ENCODE measurements at places on chromosomes 6 and 20.

DNA sequence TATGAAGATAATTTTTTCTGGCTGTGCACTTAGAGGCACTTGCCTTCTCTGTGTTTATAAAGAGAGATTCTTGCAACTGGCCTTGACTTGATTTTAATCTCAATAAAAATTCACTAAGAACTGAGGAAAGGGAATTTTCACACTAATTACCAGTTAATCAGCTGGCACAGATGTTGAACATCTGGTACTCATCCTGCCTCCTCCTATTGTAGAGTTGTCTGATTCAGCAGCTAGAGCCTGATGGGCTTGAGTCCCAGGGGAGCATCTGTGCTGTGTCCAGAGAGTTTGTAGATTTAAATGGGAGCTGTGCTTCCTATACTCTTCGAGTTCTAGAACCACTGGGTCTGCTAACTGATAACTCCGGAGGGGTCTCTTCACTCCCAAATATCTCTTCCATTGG, 284.4 kb upstream of the RNF24 start:
- no peak for DNase-seq

- no peak for DNase-seq
These were observed 113.7 kb upstream of the DTNBP1 start for GRCh38 chr6:15776458-15776980.

DNA sequence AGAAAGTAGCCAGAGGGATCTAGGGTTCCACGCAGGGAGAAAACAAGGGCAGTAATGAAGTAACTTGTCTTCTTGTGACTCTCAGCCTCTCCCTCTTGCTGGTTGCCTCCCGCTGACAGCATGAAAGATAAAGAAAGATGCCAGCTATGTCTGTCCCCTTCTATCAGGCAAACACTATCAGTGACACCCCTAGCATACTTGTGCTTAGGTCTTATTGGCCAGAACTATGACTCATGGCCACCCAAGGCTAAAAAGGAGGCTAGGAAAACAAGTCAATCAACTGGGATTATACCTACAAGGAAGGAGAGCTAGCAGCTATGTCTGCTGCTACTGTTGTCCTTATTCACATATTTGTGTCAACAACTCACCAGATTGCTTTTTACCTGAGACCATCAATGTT, 206.8 kb upstream of the SOX4 start:
- no peak for DNase-seq

- no peak for DNase-seq
These were observed 169.4 kb upstream of the TAB2 start for GRCh38 chr6:149147938-149148718.

- peak; percentile 40 for DNase-seq
These were observed 37.1 kb downstream of the PPP1R16B start for GRCh38 chr20:38842558-38842981.

DNA sequence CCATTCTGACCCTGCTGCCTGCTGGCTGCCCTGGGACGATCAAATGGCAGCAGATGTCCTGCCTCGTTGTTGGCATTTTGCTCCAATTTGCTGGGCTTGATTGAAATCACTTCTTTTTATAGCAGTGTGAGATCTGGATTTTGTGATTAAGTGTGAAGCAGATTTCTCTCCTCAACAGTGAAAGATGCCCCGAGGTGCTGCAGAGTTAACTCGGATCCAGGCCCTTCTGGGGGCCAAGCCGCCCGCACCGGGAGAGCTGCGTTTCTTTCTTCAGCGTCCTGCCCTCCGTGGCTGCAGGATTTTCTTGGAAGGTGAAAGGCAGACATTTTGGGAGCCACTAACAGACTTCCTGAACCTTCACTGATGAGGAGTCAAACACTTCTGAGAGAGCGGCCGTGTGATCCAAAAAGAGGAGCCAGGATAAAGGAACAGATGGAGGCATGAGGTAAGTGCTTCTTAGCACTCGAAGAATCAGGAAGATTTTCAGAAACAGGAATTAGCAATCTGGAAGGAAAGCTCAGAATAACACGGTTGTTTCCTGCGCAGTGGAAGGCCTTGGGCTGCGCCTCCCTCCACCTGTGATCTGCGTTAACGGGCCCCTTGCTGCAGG, 139.5 kb upstream of the AFDN start:
- no peak for DNase-seq

DNA sequence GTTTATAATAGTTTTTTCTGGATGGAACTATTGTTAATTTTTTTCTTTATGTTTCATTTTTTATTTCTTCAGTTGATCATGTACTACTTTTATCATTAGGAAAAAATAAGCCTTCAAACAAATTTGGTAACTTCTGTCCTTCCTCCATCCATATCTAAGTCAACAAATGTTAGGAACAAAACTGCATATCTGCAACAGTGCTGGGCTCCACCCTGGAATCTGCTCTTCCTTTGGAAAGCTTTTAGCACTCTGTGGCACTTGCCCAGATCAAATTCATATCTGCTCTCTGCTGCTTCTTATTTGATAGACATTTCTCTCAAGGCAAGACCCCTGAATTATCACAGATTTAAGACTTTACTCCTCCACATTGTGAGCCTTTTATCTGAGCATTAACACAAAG, 24.3 kb upstream of the GPR63 start:
- DNase-seq = no peak

- peak; percentile 82 for DNase-seq
These were observed 9.3 kb upstream of the KCNK15 start for GRCh38 chr20:44736170-44737021.

DNA sequence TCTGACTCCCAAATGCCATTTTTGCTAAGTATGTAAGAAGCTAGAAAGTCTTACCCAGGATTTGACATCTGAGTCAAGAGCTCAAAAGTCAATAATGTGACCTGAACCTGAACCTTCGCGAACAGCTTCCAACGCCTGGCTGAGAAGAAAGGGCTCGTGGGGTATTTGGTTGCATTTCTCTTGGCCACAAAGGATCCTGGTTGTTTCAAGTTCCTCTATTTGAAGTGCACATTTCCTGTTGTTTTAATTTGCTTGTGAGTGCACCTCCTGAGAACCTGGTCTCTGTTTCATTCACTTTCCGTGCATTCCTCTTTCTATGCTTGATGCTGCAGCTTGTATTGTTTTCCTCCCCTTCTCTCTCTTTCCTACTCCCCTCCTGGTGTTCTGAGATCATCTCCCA, 212.5 kb downstream of the FOXA2 start:
- DNase-seq = peak; percentile 18

GRCh38 chr6:5671601-5672559, 334.8 kb downstream of the NRN1 start:
- DNase-seq = no peak

- DNase-seq = no peak
These were observed 63.3 kb downstream of the SLC16A10 start for GRCh38 chr6:111150577-111150976.

- no peak for DNase-seq
These were observed 24.0 kb downstream of the CMTR1 start for GRCh38 chr6:37456816-37457560.

GRCh38 chr6:28090917-28091586, 10.7 kb downstream of the ZNF165 start:
- DNase-seq = no peak

GRCh38 chr20:3204124-3204794, at the start of gene DDRGK1:
Gene DDRGK1 (minus strand): TSS chr20:3204682. CDS start chr20:3204627, 55 bp downstream.
- DNase-seq = peak; percentile 94

- no peak for DNase-seq
These were observed 3.0 kb upstream of the GLO1 start for GRCh38 chr6:38705924-38706323.

GRCh38 chr6:108638993-108639392, 78.3 kb downstream of the FOXO3 start:
- DNase-seq = no peak

DNA sequence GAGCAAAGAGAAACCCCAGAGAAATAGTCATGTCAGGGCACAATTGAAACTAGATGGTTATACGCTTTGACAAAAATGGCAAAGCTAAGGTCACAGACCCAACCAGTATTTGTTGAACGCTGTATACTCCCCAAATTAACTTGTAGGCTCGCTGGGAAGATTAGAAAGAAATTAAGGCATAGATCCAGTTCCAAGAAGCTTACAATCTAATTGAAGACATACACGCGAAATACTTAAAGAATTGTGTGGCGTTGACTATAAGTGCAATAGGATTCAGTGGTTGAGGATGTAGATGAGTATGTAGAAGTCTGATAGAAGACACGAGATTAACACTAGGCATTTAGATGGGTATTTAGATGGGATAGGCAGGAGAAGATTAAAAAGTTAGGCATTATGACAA, 525 bp downstream of the FAM229B start:
- DNase-seq = no peak

- DNase-seq = no peak
These were observed 5.6 kb downstream of the SLC17A5 start for GRCh38 chr6:73648166-73648565.

GRCh38 chr6:72742001-72742673, 120.3 kb downstream of the KCNQ5 start:
- DNase-seq = no peak

DNA sequence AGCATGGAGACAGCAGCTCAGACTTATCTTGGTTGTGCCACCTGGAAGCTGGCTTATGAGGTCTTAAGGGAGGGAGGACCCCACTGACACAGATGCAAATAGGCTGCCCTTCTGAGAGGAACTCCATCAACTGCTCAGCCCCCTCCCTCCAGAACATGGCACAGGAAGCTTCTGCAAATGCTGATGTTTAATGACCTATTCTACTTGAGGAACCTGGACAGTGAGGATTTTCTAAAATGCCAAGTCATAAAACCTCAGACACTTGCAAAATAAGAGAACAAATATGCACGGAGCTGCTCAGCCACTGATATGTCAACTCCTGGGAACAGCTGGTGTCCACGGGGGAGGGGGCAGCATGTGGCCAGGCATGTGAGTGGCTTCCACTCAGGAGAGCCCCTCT, 3.5 kb downstream of the CST9 start:
- DNase-seq = no peak

DNA sequence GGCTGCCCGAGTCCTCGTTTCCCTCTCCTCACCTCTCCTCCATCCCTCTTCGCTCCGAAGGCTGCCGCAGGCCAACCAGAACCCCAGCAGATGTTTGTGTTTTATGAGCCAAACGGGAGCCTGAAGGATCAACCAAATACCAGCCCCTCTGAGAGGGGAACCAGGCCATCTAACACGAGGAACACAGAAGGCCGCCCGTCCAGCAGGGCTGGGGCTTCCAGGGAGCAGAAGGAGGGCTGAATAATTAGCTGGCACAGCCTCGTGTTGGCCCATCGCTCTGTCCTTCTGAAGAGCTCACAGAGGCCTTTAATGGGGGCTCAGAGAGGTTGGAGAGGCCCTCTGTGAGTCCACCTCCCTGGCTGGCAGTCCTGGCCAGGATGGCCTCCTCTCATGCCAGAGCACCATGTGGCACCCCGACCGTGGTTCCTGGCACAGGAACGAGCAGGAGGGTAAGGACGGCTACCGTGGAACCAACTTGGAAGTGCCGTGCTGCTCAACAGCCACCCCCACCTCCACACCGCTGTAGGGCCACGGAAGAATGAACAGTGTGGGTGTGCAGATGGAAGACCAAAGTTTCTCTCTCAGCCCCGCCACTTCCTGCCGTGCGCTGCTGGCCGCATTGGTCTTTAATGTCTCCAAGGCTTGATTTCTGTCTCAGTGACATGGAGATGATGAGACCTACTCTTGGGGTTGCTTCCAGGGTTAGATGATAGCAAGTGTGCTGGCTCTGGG, 155.2 kb downstream of the SCML4 start:
- DNase-seq = no peak

DNA sequence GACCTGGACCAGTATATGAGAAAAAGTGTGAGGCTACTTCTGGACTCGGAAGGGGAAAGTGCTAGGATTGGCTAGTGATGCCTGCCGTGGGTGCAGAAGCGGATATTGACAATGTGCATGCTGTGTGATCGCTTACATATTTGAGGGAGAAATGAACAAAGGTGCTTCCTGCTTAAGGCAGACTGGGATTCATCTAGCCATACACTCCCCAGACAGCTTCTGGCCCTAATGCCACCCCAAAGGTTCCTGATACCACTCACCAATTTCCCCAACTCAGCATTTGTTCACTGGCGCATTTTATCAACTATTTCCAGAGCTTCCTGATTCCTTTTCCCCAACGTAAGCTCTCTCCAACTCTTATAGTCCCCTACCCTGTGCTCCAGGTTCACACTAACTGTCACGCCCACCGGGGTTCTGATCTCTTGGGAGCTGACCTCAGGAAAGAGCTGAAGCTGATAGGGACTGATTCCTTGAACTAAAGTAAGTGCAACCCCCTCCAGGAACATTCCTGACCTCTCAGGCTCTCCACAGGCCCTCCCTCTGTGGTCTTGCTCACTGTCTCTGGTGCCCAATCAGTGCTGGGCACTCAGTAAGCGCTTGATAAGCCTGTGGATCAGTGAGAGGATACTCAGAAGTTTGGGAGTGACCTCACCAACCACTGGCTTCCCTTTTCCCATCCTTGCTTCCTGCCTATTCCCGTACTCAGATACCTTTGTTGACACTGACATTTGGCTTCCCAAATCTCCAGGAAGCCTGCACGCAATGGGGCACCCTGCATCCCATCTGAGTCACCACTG, 73.3 kb downstream of the MRPL14 start:
- no peak for DNase-seq

- no peak for DNase-seq
These were observed 70.2 kb downstream of the TENT5A start for GRCh38 chr6:81682235-81682795.

DNA sequence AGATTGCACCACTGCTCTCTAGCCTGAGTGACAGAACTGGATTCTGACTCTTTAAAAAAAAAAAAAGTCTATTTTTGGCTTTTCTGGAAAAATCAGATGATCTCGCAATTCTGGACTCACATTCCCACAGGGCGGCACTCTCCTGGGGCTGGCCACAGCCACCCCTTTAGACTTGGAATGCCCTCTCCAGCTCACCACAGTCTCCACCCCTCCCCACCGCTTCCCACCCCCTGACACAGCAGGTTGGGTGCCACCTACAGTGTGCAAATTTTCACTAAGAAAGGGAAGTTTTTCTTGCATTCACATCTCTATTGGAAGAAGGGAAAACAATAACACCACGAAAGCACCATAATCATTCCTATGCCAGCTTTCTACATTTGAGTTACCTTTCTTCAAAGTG, 15.4 kb downstream of the PDRG1 start:
- no peak for DNase-seq

- DNase-seq = no peak
These were observed 122.0 kb upstream of the CARMIL1 start for GRCh38 chr6:25157183-25157582.

DNA sequence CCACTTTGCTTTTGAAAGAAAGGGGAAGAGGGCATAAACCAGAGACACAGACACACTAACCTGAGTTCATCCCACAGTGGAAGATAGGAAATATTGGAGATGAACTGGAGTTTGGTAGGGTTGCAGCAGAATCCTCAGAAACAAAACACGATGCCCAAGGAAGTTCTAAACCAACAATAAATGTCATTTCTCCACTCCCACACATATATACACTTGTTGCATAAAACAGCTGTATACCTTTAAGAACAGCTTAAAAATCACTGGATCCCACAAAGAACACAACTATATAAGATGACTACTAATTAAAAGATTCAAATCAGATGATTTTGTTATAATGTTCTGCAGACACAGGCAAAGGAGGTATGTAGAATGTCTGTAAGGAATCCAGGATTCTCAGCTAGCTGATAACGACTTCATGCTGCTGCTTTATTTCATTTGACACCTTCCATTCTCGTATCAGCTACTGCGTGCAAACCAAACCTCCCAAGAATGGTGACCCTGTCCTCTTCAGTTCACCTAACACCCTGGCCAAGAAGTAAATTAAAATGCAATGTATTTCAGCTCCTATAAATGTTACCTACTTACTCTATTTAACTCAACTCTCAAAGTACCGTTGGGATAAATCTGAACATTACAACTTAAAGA, 14.3 kb downstream of the KIF13A start:
- no peak for DNase-seq
